ENCODE measurements at places on chromosomes 5 and 9.
A peak's percentile ranks its signal among the peaks of the same experiment; 100 is the strongest.

GRCh38 chr5:145161391-145161790 is 673.8 kb downstream of the PRELID2 start:
- DNase-seq = no peak

GRCh38 chr5:72185496-72186329 is 78.4 kb downstream of the MAP1B start:
- peak; percentile 64 for DNase-seq

DNA sequence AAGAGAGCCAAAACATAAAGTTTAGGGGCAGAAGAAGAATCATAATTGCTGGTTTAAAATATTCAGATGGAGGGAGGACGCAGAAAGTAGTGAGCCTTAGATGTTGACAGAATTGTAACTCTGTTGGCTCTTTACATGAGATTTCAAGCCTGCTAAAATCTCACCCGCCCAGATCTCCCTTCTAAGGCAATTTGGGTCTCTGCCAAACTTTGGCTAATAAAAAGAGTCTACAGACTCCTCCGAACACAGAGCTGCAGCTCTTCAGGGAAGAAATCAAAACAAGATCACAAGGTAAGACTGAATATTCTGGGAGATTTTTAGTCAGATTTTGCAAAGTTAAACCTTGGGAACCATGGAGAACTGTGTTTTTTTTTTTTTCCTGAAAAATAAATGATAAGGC is at the start of gene IL33:
TSS of gene IL33 (plus strand) at position 246 of the 400 bp plus-strand sequence. CDS start 25,888 bp downstream, outside the sequence.
- DNase-seq = peak; percentile 71

DNA sequence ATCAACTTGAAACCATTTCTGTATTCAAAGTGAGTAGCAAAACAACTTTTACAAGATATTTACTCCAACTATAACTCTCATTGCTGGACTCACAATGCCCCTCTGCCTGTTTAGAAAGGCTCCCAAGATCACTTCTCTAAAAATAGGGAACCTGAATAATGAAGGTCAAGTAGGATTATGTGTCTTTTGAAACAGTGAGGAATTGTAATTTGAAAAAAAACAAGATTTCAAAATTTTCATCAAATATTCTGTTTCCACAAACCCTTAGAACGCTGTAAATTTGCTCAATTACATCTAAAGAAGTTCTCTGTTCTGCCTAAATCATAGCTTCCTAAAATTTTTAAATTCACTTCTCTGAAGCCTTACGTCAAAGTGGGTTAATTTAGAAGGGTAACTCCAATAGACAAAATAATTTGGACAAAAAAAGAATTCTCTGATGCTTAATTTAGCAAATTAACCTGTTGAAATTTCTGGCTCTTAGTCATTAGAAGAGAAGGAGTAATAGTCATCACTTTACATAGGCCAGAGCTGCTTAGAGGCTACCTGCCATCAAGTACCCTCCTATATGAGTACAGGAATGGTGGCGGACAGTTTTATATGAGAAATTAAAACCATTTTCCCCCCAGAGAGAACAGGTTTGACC is 4.0 kb downstream of the ELL2 start:
- DNase-seq = no peak
